ENCODE measurements at places on chromosomes 1 and 21.

DNA sequence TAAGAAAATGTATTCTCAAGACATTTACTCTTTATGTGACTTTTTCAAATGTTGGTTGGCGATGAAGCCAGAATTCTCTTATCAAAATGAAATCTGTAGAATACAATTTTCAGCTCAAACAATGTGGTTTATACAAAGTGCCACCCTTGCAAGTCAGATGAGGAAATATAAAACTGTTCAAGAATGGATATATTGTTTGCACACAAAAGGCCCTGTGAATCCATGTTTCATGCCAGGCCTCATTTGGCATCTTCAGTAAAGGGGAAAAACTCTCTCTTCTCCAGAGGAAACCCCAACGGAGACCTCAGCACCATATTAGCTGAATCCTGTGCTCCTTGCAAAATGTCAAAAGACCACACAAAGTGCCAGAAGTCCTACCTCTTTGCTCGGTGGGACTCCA, 310.4 kb downstream of the RRAGC start:
- no peak for DNase-seq

- no peak for DNase-seq
Observed at GRCh38 chr1:37372302-37372701, 102.1 kb upstream of the ZC3H12A start.

- no peak for DNase-seq
Observed at GRCh38 chr1:61187352-61188086, 105.2 kb downstream of the NFIA start.

DNA sequence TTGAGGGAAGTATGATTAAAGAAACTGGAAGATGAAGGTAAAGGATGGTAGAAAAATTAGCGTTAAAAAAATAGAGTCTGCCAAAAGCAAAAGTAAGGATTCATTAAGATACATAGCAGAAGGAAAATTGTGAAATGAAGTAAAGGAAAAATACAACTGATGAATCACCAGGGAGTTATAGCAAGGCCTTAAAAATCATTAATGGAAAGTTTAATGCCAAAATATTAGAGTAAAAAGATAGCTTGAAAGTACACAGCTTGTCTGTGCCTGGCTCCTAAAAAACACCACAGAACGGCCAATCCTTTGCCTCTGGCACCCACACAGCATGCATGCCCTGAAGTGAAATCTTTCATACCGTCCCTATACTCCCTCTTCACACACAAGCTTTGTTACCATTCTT, 66.9 kb upstream of the APOBEC4 start:
- DNase-seq = no peak

GRCh38 chr1:17994046-17994445, 113.6 kb upstream of the IGSF21 start:
- DNase-seq = no peak

GRCh38 chr1:158793604-158794003, 12.6 kb upstream of the OR6N2 start:
- DNase-seq = peak; percentile 30

GRCh38 chr1:21867451-21867996, 55.5 kb downstream of the LDLRAD2 start:
- DNase-seq = no peak

GRCh38 chr21:45504021-45504515, 38.2 kb downstream of the SLC19A1 start:
- no peak for DNase-seq

- no peak for DNase-seq
Observed at GRCh38 chr21:27043377-27043776, 76.5 kb upstream of the ADAMTS5 start.

DNA sequence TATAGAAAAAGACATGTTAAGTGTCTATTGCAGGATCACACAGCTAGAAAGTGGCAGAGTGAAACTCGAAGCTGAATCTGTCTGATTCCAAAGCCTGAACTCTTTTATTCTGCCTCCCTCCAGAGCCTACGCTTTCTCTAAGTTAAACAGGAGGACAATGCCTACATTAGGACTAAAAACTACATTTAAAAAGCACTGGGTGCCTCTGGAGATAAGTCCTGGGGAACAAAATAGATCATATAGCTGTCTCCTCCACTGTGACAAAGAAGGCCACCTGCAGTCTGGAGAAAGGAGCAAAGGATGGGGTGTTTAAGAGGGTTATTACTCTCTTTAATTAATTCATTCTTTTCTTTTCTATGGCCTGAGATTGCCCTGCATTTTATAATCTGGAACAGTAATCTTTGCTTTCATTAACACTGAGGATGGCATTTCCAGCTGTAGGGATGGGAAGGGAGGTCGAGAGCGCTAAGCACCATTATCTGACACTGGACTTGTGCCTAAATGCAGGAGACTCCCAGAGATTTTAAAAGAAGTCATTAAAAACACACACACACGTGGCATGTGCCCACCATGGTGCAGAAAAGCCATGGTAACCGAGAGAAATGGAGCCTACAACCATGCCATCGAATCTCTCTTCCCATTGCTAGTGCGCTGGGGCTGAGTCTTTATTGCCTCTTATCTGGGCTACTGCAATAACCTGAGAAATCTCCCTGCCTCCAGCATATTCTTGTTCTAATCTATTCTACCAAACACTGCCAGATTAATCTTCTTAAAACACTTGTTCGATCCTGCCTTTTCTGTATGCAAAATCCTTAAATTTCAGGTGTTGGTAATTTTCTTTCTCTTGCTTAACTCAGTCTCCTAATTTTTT, 92.2 kb downstream of the PLXNA2 start:
- no peak for DNase-seq

- no peak for DNase-seq
Observed at GRCh38 chr1:66556161-66556611, 22.2 kb downstream of the SGIP1 start.

All from activated gamma-delta T cell treated with Interleukin-2 at 50 U/mL for 16 hours (primary cell).